ENCODE measurements at places on chromosomes 2 and 18. TPM values are rescaled to one million over a fixed set of nuclear protein-coding genes. Genes with fewer than 3 reads are reported as not detected.

TEKT4 gene
- not detected for total RNA-seq

SPATA3 gene
- total RNA-seq, result not detected

NMUR1 gene
- 0.50 TPM for total RNA-seq

GRCh38 chr2:47056374-47056773 lies 98.7 kb downstream of the STPG4 start:
- H3K27ac ChIP-seq, result peak overlapping the region; percentile 86
- peaks cover 15% of the 10 kb centered on the region for H3K36me3 ChIP-seq
- no peak overlapping the region for H3K4me3 ChIP-seq
- DNase-seq, result peak; percentile 92
- no peaks in the 10 kb centered on the region for H3K27me3 ChIP-seq

DNA sequence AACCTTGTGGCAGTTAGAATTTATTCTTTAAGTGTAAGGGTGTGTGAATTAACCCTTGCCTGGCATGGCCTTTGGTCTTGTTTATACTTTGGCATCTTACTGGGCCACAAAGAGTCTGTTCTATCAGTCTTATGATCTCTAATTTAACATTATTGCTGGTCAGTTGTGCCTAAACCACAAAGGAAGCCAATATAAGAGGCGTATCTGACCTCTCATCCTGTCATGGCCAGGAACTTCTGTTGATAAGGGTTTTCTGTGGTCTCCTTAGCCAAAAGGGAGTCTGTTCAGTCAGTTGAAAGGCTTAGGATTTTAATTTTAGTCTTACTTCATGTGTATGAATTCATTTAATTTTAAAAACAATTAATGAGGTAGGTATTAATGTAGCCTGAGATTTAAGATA lies 127.2 kb downstream of the LRRTM4 start:
- no peaks in the 10 kb centered on the region for H3K36me3 ChIP-seq
- H3K27me3 ChIP-seq, result no peaks in the 10 kb centered on the region
- no peak overlapping the region for H3K27ac ChIP-seq
- no peak overlapping the region for H3K4me3 ChIP-seq
- no peaks in the 10 kb centered on the region for H3K4me1 ChIP-seq

Data from fibroblast of lung (primary cell).